ENCODE measurements at places on chromosomes 11 and 22. TPM values are rescaled to one million over a fixed set of nuclear protein-coding genes. Genes with fewer than 3 reads are reported as not detected.
A peak's percentile ranks its signal among the peaks of the same experiment; 100 is the strongest.

- DNase-seq: no peak
Measured at GRCh38 chr11:73116636-73117035, 25.5 kb downstream of the FCHSD2 start.

- no peak for DNase-seq
Measured at GRCh38 chr11:116366451-116366850, 406.3 kb downstream of the BUD13 start.

DNA sequence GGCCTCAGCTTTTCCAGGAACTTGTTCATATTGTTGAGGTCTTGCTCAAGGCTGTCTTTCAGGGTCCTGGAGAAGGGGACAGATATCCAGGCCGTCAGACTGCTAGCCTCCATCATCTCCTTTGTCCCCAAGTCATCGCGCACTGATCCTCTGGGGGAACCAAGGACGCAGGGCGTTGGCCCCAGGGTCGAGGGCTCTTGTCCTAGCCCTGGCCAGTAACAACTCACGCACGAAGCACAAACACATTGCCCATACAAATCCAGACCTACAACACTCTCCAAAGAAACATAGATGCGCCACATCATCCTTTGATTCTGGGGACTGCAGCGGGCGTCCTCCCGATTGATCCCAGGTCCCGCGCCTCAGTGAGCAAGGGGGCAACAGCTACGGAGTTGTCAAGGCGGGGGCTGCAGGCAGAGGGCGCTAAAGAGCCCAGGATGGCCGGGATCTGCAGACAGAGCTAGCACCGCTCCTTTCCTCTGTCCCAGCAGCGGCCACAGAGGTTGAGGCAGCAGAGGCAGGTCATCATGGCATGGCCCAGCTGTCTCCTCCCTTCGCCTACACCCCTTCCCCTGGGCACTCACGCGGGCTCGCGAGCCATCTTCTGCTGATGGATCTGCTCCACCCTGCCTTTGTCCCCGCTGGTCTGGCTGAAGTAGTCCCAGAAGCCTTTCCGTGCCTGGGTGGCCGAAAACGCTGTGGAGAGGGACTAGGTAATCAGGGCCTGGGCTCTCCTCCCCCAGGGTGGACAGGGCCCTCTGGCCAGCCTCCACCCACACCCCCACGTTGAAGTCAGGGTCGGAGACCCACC lies 472 bp downstream of the APOA5 start:
- peak; percentile 86 for DNase-seq

GRCh38 chr11:47177846-47178245 lies 1.2 kb upstream of the ARFGAP2 start:
- no peak for DNase-seq

DNA sequence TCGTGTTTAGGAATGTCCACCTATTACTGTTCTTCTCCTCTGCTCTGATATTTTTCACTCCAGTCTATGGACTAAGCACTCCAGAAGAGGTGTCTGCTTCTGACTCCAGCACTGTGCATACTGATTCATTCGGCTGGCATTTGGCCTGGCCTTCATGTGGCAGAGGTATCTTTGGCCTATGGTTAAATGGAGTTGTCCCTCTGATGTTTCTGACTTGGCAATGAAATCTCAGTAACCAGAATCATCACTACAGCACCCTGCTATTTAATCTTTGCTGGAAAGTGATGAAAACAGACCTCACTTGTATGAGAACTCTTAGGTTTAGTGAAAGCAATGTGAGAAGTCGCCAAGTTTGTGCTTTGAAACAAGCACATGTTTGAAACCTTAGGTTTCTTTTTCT lies 155.2 kb downstream of the MAML2 start:
- peak; percentile 72 for DNase-seq

GRCh38 chr22:29693161-29693560 lies 26.6 kb upstream of the CABP7 start:
- DNase-seq: no peak

DNA sequence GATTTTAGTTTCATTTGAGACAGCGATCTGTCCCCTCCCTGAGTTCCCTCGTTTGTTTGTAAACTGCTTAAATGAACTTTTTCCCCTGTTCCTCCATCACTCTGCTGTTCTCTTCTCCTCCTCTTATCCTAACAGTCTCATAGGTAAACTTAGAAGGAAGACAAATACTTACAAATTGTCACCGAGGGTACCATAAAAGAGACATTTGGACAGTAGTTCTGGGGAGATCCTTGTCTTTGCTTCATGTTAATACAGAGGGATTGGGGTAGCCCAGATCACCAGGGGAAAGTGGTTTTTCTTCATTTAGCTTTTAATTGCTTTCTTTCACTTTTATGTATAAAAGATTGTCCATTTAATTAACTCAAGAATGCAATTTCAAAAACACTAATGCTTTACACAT lies 46.1 kb downstream of the ZBTB16 start:
- DNase-seq: no peak

DNA sequence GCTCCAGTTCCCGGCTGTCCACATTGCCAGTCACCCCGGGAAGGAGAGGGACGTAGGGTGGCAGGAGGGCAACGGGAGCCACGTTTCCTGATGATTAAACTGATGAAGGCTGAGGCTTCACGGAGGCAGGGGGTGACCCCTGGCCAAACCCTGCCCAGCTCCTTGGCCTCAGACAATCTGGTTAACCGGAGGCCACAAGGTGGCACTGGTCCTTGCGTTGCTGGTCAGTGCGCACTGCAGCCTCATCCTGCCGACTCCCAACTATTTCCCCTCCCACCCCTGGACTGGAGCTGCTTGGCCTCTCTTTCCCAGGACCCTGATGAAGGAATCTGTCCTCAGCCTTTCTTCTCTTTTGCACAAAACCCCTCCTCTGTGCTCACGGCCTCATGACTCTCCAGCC lies 75.3 kb downstream of the PDE2A start:
- DNase-seq: no peak

DNA sequence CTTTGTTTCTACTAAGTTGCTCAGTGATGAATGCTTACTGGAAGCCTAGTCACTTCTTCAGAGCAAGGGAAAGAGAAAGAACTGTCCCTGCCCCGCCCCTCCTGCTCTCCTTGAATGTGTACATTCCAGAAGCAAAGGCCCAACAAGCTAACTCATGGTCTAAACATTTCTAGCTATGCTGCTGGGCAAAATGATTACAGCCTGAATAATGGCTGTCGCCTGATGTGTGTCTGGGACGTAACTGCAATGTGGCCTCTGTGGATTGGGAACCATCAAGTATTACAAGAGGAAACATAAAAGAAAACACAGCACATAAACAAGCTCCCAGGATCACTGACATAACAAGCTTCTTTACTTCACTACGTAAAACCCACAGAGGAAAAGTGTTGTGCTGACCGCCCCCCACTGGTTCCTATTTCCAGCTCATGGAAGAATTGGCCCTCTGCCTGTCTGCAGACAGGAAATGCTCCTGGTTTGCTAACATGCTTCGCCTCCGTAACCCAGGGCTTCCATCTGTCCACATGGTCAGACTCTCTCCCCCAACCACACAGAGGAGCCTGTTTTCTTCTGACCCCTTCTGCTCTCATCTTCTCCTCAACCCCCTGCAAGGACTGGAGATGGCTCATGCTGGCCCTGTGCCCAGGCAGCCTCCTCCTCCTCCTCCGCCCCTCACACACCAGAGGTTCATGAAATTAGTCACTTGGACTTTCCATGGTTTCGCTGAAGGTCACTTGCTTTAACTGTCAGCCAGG lies 187.2 kb downstream of the MAML2 start:
- DNase-seq: peak; percentile 88

DNA sequence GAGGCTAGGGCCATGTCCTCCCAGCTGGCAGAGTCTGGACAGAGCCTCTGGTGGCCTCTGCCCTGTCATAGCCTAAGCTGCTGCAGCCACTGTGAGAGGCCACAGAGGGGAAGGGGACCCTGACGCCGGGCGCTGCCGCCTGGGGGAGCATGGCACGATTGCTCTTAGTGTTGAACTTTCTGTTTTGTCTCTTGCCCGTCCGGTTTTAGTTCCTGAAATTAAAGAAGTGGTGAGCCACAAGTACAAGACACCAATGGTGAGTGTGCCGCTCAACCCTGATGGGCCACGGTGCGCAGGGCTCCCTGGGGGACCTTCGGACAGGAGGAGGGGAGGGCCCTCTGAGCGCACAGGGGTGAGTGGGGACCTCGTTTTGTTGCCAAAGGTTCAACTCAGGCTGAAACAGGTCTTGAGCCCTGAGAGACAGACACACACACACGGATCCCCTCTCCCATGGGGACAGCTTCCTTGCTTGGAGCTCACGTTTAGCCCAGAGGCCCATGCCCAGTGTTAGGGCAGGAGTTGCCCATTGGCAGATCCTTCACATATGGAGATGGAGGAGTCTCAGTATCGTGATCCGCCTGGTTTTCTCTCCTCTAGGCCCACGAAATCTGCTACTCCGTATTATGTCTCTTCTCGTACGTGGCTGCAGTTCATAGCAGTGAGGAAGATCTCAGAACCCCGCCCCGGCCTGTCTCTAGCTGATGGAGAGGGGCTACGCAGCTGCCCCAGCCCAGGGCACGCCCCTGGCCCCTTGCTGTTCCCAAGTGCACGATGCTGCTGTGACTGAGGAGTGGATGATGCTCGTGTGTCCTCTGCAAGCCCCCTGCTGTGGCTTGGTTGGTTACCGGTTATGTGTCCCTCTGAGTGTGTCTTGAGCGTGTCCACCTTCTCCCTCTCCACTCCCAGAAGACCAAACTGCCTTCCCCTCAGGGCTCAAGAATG lies 23.8 kb downstream of the MYBPC3 start:
- DNase-seq: no peak

GRCh38 chr11:118200901-118201680 lies 23.7 kb downstream of the JAML start:
- peak; percentile 83 for DNase-seq

- no peak for DNase-seq
Measured at GRCh38 chr11:20775331-20775730, 105.9 kb downstream of the NELL1 start.

GRCh38 chr11:352456-353031 lies 16.8 kb upstream of the B4GALNT4 start:
- no peak for DNase-seq

Gene KRTAP5-10
- total RNA-seq: not detected

Gene BTBD10
- total RNA-seq: 20.5 TPM

Gene CHST1
- not detected for total RNA-seq

Gene OR51E2
- not detected for total RNA-seq

Gene SNX32
- total RNA-seq: 1.6 TPM

Data from activated CD8-positive, alpha-beta T cell treated with anti-CD3 and anti-CD28 coated beads for 36 hours (primary cell).